Activated T-helper 1 cell treated with anti-CD3 and anti-CD28 coated beads, Interleukin-12 subunit alpha, Interleukin-12 subunit beta, Interleukin-2, Interleukin-4 antibody, amounts not matched to agents 30 ng/mL and 10 ng/mL and 1 ng/mL, durations not matched to agents 14 hours and 24 hours and 36 hours (primary cell): ENCODE measurements at places on chromosomes 2 and 18. TPM values are rescaled to one million over a fixed set of nuclear protein-coding genes. Genes with fewer than 3 reads are reported as not detected.

DNA sequence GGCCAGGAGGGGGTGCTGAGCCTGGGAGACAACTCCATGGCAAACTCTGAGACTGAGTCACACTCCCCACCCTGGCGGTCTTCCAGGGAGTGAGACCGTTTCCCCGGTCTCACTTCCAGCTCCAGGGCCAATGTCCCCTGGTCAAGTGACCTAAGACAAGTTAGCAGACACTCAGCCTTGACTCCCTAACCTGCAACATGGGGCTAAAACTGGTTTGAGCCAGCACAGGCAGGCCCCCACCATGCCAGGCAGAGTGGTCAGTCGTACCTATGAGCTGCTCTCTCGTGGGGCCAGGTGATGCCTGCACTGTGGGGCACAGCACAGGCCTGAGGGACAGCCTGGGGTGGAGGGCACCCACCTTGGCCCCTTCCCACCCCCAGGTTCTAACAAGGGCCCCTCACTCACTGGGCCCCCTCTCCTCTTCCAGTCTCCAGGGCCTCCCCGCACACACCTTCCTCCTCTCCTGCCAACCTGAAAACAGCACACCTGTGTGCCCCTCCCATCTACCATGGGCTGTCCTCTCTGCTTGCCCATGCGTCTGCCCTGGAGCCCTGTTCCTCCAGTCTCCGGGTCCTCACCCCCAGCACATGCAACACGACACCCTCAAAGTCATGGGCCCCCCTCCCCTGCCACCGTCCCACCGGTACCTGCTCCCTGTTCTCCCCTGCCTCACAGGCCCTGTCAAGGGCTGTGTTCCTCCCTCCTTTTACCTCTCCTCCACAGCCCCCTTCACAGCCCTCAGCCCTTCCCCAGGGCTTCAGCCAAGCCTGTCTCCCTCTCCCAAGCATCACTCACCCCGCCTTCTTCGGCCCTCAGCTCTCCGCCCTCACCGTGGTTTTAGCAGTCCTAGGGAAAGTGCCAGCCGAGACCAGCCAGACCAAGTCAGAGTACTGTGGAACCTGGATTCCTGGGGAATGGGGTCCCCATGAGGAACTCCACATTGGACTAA lies 1.6 kb downstream of the GPR17 start:
- H3K4me1 ChIP-seq: peaks cover 5% of the 10 kb centered on the region
- H3K36me3 ChIP-seq: no peaks in the 10 kb centered on the region
- no peak overlapping the region for H3K4me3 ChIP-seq
- H3K27ac ChIP-seq: no peak overlapping the region
- DNase-seq: no peak
- no peaks in the 10 kb centered on the region for H3K27me3 ChIP-seq

- DNase-seq: no peak
- H3K4me3 ChIP-seq: no peak overlapping the region
- H3K4me1 ChIP-seq: no peaks in the 10 kb centered on the region
Measured at GRCh38 chr2:236718207-236718992, 148.8 kb downstream of the ACKR3 start.

GRCh38 chr2:74436111-74436805 lies 5.5 kb downstream of the RTKN start:
- no peaks in the 10 kb centered on the region for H3K36me3 ChIP-seq
- no peak for DNase-seq
- H3K4me1 ChIP-seq: peaks cover 12% of the 10 kb centered on the region

DNA sequence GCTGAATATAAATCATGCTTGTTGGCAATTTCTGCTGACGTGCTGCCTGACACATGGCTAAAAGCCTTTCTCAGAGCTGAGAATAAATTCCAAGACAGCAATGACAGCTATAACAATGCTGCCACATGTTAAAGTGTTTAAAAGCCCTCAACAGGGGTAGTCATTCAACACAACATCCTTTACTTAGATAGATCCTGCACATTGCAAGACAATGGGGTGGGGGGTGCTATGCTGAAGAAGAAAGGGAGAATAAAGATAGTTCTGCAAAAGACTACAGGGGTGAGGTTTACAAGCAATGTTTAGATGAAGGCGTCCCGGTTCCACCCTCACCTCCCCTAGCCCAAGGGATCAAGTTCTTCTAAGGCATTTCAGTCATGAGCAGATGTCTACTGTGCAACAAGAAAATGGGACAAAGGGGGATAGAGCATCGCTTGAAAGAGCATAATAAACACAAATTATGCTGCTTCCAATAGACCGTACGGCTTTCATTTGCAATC lies 291.0 kb upstream of the ACVR2A start:
- peaks cover 6% of the 10 kb centered on the region for H3K4me1 ChIP-seq
- DNase-seq: no peak
- H3K36me3 ChIP-seq: no peaks in the 10 kb centered on the region
- H3K27me3 ChIP-seq: peaks cover 1% of the 10 kb centered on the region
- H3K4me3 ChIP-seq: no peak overlapping the region

DNA sequence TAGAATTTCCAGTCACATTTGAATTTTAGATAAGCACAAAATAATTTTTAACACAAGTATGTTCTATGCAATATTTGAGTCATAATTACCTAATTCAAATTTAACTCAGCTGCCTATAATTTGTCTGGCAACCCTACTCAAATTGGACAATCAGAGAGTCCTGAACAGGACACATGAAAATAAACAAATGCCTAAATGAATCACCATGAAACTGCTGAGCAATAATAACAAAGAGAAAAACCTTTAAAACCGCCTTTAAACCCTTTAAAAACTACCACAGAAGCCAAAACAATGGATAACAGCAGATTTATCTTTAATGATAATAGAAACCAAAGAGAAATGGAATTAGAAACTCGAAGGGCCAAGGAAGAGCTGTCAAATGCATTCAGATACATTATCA lies 39.5 kb downstream of the ARL4C start:
- H3K27ac ChIP-seq: peak overlapping the region; percentile 13
- no peak for DNase-seq
- no peak overlapping the region for H3K4me3 ChIP-seq
- H3K36me3 ChIP-seq: peaks cover 24% of the 10 kb centered on the region
- peaks cover 79% of the 10 kb centered on the region for H3K4me1 ChIP-seq

- no peaks in the 10 kb centered on the region for H3K27me3 ChIP-seq
- DNase-seq: no peak
- peaks cover 81% of the 10 kb centered on the region for H3K4me1 ChIP-seq
- H3K27ac ChIP-seq: peak overlapping the region; percentile 99
- peak overlapping the region; percentile 93 for H3K4me3 ChIP-seq
Measured at GRCh38 chr2:70123829-70124116, 36.5 kb downstream of the PCBP1 start.

- DNase-seq: no peak
- no peak overlapping the region for H3K4me3 ChIP-seq
- H3K4me1 ChIP-seq: no peaks in the 10 kb centered on the region
- no peak overlapping the region for H3K27ac ChIP-seq
Measured at GRCh38 chr2:120933693-120934573, 198.3 kb downstream of the GLI2 start.

DNA sequence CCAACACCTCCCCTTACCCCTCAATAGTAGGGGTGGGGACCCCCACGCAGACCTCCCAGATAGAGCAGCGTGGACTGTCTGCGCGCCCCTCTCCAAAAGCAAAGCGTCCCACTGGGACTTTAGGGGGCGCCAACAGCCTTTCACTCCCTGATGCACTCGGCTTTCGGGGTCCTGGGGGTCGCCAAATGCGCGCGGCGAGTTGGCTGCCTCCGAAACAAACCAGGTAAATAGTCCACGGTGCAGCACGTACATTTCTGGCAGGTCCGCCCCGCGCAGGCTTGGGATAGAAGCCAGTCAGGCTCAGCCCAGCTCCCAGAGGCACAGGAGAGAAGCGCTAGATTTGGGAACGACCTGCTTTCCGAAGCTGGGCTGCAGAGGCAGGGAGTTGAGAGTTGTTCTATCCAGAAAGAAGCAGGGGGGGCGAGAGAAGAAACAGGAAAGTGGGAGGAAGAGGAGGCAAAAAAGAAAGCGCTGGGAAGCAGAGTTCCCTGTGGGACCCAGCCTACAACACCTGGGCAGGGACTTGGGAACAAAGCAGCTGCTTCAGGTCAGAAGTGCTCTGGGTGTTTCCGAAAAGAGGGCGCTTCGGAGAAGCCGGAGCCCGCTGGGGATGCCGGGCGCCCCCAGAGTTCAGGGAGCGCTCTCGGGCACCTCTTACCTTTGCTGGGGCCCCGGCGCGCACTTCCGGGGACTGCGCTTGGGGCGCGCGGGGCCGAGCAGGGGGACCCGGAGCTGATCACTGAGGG lies 544 bp downstream of the EVA1A start:
- H3K36me3 ChIP-seq: peaks cover 3% of the 10 kb centered on the region
- peak overlapping the region; percentile 81 for H3K4me3 ChIP-seq
- peaks cover 29% of the 10 kb centered on the region for H3K4me1 ChIP-seq
- peaks cover 42% of the 10 kb centered on the region for H3K27me3 ChIP-seq
- no peak for DNase-seq

GRCh38 chr2:241851325-241852115 lies 7.2 kb downstream of the PDCD1 start:
- H3K4me3 ChIP-seq: no peak overlapping the region
- no peak for DNase-seq
- H3K36me3 ChIP-seq: peaks cover 4% of the 10 kb centered on the region
- no peaks in the 10 kb centered on the region for H3K27me3 ChIP-seq
- peaks cover 8% of the 10 kb centered on the region for H3K4me1 ChIP-seq

DNA sequence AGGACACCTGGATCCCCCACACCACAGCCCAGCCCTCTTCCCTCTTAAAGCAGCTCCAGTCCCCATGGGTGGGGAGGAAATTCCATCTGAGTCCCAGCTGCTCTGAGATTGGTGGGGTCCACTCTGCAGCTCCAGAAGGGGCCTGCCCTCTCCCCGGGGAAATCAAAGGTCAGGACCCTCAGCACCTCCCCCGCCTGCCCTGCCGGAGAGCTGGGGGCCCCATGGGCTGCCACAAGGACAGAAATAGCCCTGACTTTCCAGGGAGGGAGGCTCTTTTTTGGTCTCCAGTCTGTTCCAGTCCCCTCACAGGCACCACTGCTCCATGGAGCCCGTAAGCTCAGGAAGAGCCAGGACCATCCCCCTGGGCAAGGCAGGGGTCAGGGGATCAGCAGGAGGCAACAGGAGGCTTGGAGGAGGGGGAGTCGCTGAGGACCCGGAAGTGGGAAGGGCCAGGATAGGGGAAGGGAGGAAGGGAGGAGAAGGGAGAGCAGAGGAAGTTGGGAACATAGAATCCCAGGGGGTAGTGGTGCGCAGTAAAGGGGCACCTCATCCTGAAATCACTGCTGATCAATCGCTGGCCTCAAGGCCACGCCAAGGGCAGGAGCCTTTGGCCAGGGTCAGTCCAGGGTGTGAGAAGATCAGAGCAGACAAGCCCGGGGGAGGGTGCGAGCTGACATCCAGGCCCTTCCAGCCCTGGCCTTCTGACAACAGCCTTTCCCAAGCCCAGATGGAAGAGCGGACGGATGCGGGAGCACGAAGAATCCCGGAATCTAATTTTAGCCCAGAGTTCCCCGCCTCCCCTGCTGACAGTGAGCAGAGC lies 7.6 kb downstream of the ADRA2B start:
- H3K27me3 ChIP-seq: peaks cover 8% of the 10 kb centered on the region
- H3K4me3 ChIP-seq: no peak overlapping the region
- DNase-seq: no peak

DNA sequence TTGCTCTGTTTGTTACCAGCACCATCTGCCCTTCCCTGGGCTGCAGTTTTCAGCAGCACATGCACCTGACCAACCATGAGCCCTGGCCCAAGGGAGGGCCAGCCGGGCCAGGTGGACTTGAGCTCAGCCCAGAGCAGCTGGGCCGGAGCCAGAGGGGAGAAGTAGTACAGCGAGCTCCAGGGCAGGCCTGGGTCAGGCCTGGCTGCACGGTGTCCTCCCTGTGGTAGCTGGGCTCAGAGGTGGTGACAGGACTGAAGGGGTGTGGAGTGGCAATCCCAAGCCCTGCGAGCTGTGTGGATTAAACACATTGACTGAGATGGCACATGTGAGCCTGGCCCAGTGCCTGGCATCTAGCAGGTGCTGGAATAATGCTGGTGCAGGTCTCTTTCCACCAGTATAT lies 222.2 kb downstream of the GLI2 start:
- H3K27ac ChIP-seq: no peak overlapping the region
- no peaks in the 10 kb centered on the region for H3K27me3 ChIP-seq
- no peaks in the 10 kb centered on the region for H3K36me3 ChIP-seq
- no peak overlapping the region for H3K4me3 ChIP-seq
- no peak for DNase-seq

GRCh38 chr2:37875403-37875906 lies 49.6 kb upstream of the RMDN2 start:
- H3K27ac ChIP-seq: no peak overlapping the region
- H3K4me1 ChIP-seq: peaks cover 49% of the 10 kb centered on the region
- peaks cover 4% of the 10 kb centered on the region for H3K36me3 ChIP-seq
- DNase-seq: no peak

DNA sequence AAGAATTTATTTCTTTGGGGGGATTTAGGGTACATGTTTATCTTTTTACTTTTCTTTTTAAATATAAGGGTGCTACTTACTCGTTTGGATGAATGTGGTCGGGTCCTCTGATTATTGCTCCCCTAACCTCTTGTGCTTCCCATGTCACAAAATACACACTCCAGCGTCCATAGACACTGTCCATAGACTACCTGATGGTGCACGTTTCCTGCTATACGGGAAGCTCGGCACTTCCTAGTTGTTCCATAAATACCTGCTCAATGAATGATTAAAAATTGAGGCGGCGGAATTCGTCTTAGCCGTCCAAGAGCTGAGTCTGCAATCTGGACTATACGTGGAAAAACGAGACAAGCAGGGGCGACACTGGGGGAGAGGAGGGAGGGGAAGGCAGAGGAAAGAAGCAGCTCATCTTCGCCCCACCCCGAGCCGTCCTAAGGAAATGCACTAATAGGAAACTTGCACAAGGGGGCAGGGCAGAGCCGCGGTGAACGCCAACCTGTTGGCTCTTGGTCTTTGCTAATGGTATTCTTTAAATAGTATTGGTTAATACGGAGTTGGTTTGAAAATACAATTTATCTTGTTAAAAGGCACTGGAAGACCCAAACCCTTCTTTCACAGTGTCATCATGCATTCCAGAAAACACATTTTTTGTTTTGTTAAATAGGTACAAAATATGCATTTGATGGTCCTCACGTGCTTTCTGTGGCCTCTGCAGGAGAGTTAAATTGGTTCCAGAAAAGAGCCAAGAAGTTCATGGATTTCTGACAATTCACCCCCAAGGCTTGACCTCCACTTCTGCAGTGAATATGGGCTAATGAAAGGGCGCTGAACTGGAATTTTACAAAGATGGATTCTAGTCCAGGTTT lies 73.0 kb upstream of the KCTD1 start:
- no peak for DNase-seq
- no peaks in the 10 kb centered on the region for H3K36me3 ChIP-seq
- no peaks in the 10 kb centered on the region for H3K4me1 ChIP-seq
- H3K4me3 ChIP-seq: peak overlapping the region; percentile 24
- no peak overlapping the region for H3K27ac ChIP-seq

- no peak overlapping the region for H3K27ac ChIP-seq
- no peaks in the 10 kb centered on the region for H3K4me1 ChIP-seq
- H3K27me3 ChIP-seq: peaks cover 9% of the 10 kb centered on the region
- no peaks in the 10 kb centered on the region for H3K36me3 ChIP-seq
Measured at GRCh38 chr2:68031542-68032160, 31.2 kb downstream of the C1D start.

Gene ME2
- total RNA-seq: 122 and 129 TPM in 2 replicates

Gene INHA
- total RNA-seq: not detected in 2 replicates

Gene ADRA2B
- total RNA-seq: 0.12 and 0.21 TPM in 2 replicates

Gene APOB
- total RNA-seq: not detected in 2 replicates

Gene TTN
- 1.7 TPM in 2 replicates for total RNA-seq
